ENCODE measurements at places on chromosomes 4 and X. TPM values are rescaled to one million over a fixed set of nuclear protein-coding genes. Genes with fewer than 3 reads are reported as not detected.

DNA sequence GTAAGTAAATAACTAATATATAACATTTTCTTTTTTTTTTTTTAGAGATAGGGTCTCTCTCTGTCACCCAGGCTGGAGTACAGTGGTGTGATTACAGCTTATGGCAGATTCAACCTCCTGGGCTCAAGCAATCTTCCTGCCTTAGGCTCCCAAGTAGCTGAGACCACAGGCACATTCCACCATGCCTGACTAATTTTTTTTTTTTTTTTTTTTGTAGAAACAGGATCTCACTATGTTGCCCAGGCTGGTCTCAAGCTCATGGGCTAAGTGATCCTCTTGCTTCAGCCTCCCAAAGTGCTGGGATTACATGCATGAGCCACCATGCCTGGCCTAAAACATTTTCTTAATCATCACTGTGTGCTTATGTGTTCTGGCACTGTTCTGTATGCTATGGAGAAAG lies 32.8 kb downstream of the MGARP start:
- no peaks in the 10 kb centered on the region for H3K36me3 ChIP-seq
- no peak overlapping the region for H3K4me3 ChIP-seq
- DNase-seq, result no peak
- no peaks in the 10 kb centered on the region for H3K27me3 ChIP-seq
- peaks cover 33% of the 10 kb centered on the region for H3K4me1 ChIP-seq

Gene TTC29
- not detected for total RNA-seq

Gene TMEM192
- total RNA-seq, result 6.8 TPM

DNA sequence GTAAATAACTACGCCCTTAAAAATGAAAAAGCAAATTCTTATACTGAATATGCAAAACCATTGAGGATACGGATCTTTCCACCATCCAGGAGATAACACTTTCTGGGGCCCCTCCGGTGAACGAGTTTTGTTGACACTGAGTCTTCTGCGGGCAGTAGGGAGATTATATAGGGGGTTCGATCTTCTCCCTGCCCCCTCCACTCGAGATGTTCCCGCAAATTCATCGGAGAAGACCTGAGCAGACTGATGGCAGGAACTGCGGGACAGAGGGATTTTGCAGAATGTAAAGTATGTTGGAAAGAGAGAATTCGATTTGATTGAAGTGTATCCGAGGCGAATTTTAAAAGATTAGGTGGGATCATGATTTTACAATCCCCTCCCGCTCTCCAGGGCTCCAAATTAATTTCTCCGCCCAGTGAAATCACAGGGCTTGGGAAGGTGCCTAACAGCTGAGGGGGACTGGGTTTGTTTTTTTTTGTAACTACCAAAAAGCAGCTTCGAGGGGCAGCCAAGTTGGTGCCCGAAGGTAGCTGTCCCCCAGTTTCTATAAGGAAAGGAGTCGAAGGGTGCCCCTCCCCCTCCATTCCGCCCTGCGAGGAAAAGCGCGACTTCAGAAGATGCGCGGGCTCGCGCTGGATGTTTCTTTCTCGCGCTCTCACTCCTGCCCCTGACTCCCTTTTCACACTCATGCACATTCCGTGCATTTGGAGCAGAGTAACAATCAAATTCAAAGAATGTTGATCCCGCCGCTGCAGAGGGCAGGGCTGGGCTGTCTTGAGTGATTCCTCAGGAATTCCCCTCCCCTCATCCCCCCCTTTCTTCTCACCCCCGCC lies 1.2 kb downstream of the TMEM255A start:
- H3K27ac ChIP-seq, result no peak overlapping the region
- no peaks in the 10 kb centered on the region for H3K27me3 ChIP-seq

DNA sequence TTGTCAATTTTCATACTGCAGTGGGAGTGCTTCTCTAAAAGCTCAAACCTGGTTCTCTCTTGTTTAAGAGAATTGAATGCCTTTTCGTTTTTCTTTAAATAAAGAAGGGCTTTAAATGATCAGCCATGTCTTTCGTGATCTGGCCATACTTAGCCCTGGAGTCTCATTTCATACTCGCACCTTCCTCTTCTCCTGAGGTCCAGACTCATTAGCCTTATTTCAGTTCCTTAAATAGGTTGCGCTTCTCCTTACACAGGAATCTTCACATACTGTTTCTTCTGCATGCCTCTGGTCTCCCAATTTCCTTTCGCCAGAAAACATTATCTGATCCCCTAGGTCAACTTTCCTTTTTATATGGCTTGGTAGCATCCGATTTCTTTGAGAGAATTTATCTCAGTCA lies 565.6 kb upstream of the TENM3 start:
- no peaks in the 10 kb centered on the region for H3K36me3 ChIP-seq
- no peak overlapping the region for H3K27ac ChIP-seq
- no peaks in the 10 kb centered on the region for H3K4me1 ChIP-seq

- H3K4me1 ChIP-seq, result peaks cover 11% of the 10 kb centered on the region
- H3K36me3 ChIP-seq, result no peaks in the 10 kb centered on the region
- DNase-seq, result no peak
- H3K27ac ChIP-seq, result no peak overlapping the region
These were observed 44.7 kb upstream of the BCOR start for GRCh38 chrX:40142417-40142816.

Gene GYPA
- not detected for total RNA-seq

GRCh38 chr4:81599742-81600380 lies 128.2 kb upstream of the RASGEF1B start:
- no peak overlapping the region for H3K27ac ChIP-seq
- H3K4me3 ChIP-seq, result no peak overlapping the region
- no peaks in the 10 kb centered on the region for H3K27me3 ChIP-seq
- DNase-seq, result no peak
- no peaks in the 10 kb centered on the region for H3K4me1 ChIP-seq
